ENCODE measurements at places on chromosomes 16 and 17.

DNA sequence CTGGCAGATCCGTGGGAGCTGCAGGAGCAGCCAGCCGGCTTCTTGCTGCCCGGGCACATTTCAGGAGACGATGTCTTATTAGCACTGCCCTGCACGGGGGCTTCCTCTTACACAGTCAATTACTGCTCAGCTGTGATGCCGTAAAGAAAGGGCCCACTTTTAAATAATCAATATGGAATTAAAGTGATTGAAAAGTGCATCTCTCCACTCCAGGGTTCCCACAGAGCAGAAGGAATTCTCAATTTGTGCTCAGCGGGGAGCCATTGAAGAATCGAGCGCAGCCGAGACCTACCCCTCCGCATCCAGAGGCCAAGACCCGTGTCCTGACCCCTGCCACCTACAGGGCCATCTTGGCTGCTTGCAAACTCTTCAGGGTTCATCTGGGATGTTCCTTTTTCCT, 399.4 kb upstream of the C16orf82 start:
- no peak for DNase-seq

- no peak for DNase-seq
These were observed 35.4 kb downstream of the NXPH3 start for GRCh38 chr17:49610883-49611584.

GRCh38 chr17:19727501-19728078, 11.2 kb upstream of the SLC47A2 start:
- DNase-seq: peak; percentile 10

GRCh38 chr17:68580236-68580770, 20.9 kb downstream of the FAM20A start:
- no peak for DNase-seq

GRCh38 chr16:70476272-70477020, 22.1 kb downstream of the FCSK start:
- peak; percentile 65 for DNase-seq

- no peak for DNase-seq
These were observed 3.5 kb downstream of the PABPN1L start for GRCh38 chr16:88862968-88863367.

GRCh38 chr16:24978370-24978914, 36.7 kb downstream of the ARHGAP17 start:
- no peak for DNase-seq

DNA sequence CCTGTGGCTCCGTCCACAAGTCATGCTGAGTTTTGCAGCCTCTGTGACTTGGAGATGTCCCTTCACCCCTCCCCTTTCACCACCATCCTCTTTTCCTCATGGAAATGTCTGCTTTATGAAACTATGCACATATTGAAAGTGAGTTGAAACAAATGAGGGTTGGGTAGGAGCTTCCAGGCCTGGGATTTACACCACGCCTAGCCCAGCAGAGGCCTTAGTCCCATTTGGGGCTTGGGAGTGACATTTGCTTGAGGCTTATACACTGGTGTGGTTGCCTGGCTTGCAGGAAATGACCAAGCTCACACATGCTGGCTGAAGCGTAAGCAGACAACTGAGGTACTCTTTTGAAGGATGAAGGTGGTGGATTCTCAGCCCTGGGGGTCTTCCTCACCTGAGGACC, 10.5 kb upstream of the SPNS1 start:
- no peak for DNase-seq

DNA sequence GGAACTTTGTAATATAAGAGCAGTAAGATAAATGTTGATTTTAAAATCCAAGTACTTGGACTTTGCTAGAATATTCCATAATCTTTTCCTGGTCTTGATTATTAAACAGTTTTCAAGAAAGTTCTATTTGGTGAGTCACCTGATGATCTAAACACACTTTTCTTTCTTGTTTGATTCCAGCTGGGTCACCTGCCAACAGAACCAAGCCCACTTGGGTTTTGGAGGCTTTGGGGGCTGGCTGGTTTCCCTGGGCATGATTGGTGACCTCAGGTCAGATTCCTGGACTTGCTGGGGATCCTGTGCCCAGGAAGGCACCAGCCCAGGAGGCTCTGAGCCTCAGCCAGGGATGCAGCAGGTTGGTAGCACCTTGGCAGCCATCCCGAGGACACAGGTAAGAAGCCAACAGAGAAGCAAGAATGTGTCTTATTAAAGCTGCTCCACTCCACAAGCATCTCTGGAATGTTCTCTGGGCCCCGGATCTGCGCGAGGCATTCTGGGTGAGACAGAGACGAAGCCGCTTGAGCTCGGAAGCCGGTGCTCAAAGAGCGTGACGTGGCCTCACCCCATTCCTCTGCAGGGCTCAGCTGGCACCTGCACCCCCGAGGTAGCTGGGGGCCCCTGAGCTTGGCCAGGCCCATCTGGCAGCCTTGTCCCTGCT, 3.1 kb upstream of the TEX19 start:
- no peak for DNase-seq

GRCh38 chr17:27542841-27543463, 86.7 kb downstream of the KSR1 start:
- DNase-seq: no peak

DNA sequence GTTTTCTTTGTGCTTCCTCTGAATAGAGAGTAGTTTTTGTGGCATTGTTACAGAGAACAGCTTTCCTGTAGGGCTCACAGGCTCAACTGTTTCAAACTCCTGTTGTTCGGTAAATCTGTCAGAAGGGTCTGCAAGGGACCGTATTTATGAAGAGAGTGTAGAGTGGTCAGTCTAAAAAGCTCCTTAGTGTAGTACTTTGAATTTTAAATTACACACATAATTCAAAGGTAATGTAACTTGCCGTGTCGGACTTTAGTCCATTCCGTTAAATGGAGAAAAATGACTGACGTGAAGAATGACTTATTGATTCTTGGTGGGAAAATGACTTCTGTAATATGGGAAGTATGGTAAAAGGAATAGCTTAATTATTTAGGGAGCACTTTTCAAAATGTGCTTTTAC, 190.9 kb downstream of the WWOX start:
- no peak for DNase-seq

DNA sequence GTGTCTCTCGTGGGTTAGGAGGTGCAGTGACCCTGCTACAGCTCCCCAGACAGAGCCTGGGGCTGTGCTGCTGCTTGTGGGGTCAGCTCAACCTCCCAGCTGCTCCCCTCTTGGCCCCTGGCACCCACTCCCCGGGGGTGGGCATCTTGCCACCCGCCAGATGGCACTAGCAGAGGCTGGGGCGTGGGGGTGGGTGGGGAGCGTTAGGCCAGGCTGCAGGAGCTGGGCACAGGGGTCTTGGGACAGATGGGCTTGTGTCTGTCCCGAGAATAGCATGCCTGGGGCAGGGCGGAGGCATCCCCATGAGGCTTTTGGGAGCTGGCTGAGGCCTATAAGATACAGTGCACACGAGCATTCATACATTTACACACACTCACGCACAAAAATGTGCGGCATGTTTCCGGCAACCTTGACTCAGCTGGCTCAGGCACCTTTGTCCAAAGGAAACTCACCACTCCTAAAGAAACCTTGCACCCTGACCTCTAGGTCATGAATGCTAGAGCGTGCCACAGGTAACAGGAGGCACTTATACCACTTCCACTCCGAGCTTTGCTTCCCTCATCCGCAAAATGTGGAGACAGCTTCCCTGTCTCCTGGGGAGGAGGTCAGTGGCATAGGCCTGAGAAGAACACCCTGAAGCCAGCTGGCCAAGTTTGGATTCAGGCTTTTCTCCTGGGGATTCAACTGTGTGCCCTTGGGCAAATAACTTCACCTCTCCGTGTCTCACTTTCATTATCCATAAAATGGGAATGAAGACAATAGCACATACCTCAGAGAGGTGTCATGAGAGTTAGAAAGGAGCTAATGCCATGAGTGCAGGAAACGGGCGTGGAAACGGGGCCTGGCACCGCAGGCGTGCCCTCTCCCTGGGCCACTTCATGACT, 78.9 kb upstream of the LHX1 start:
- peak; percentile 52 for DNase-seq

GRCh38 chr17:30161601-30162000, 45.0 kb downstream of the NSRP1 start:
- DNase-seq: no peak

- no peak for DNase-seq
These were observed 72.7 kb upstream of the MYOCD start for GRCh38 chr17:12592941-12593340.

DNA sequence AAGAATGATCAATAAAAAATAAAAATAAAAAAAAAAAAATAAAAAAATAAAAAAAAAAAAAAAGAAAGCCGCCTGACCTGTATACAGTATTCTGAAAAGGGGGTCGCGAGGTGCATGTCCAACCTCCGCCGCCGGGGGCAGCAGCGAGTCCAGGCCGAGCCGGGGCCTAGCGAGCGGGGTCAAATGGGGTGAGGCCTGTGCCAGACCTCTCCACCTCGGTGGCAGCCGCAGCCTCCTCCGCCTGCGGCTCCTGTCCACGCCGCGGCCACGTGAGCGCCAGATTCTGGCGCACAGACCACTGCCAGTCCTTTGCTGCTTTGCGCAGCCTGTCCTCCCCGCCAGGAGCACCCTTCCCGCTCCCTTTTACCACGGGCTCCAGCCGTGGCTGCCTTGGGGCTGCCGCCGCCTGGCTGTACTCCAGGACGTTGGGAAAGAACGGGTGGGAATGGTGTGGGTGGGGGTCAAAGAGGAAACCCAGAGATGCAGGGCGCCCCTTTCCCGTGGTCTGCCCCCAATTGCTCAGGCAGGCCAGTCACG, 2.4 kb upstream of the BCKDK start:
- DNase-seq: peak; percentile 41

DNA sequence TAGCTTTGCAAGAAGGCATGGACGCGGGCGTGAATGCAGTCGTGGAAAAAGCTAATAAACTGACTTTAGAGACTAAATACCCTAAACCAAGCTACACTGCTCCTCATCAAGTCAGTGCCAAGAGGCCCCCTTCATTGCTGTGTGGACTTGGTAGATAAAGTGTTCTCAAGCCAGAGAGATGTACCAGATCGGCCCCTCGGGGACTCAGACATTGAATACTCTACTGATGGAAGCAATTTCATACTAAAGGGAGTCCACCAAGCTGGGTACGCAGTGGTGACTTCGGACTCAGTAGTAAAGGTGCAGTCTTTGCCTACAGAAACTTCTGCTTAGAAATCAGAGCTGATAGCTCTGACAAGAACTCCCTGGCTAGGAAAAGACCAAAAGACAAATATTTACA, 8.8 kb downstream of the POLR3K start:
- no peak for DNase-seq

DNA sequence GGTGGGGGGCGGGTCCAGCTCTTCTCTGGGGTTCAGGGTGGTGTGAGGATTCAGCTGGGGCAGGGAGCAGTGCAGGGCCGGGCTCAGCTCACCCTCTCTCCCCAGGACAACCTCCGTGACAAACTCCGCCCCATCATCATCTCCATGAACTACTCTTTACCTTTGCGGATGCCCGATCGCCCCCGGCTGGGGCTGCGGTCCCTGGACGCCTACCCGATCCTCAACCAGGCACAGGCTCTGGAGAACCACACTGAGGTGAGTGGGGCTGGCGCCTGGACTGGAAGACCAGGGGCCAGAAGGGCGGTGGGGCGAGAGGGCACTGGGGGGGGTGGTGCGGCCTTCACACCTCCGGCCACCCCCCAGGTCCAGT, 18.9 kb upstream of the PDK2 start:
- no peak for DNase-seq

DNA sequence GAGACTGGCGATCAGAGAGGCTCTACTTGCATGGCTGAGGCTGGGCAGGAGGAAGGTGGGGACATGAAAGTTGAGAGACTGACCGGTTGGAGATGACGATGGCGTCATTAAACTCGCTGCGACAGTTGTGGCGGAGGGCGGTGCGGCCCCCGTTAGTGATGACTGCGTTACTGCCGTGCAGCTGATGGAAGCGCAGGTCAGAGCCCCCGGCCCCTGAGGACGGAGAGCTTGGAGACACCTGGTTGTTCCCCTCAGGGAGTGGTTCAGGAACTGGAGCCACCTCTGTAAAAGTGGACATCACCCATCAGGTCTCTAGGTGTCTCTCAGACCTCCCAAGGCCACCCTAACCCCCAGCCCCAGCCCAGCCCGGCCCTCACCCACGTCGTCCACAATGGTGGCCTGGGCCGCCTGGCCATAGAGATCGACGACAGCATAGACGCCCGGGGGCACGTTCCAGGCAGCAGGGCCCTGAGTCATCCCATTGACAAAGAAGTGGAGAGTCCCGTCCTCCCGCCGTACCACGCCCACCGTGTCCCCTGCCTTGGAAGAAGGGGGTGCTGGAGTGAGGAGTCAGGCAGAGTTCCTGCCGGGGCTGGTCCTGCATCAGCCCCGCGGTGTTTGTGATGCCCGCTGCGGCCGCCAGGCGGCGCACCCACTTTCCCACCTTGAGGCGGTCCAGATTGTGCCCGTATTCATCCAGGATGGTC, 5.3 kb downstream of the NEURL4 start:
- peak; percentile 53 for DNase-seq

DNA sequence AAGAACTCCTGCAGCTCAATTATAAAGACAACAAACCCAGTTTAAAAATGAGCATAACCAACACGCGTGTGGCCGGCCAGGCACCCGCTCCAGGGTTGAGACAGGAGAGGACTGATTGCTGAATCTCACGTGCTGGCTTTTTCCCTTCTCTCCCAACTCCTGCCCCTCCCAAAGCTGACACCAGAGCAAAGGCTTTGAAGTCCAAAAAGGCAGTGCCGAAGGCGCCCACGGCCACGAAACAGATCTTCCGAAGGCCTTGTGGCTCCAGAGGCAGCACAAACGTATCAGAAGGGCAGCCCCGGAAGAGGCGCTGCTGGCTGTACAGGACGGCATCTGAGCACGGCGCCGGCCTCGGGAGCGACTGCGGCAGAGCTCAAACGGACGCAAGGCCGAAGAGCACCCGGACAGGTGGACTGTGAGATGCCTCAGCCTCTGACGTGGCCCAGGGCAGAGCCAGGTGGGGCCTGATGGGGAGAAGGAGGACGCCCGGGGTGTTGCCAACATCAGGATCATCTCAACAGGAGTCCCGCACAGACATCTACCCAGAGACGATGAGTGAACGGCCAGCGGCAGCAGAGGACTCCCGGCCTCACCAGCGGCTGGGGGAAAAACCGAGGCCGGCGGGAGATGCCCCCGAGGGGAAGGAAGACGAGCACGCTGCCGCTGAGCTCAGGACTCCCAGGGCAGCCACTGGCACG, 10.5 kb downstream of the CLCN7 start:
- no peak for DNase-seq

- no peak for DNase-seq
These were observed 24.4 kb downstream of the IRF8 start for GRCh38 chr16:85923153-85924021.

DNA sequence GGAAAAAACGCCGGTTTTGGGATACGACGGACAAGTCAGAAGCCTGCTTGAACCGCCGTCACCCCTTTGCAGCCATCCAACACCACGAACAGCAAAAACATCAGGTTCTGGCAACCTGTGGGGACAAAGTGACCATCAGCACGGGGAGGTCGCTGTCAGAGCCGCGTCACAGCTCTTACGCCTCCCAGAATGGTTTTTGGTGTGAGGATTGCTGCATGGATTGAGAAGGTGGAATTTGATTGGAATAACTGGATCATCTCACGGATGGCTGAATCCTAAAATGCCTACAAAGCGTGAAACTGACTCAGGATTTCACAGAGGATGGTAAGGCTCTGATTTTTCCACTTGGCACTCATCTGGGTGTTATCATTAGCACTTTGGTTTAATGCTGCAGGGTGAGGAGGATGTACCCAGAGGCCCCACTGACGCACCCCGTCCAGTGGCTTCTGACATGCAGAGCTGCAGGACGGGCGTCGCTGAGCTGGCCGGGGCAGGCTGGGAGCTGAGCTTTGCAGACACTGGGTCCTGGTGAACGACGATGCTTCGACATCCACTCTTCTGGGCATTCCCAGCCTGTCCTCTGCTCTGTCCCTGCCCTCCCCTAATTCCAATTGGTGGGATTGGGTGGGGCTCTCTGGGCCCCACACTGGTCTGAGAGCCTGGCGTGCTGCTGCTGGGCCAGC, 73.4 kb upstream of the CREBBP start:
- no peak for DNase-seq
